ENCODE measurements at places on chromosomes 5 and 9.

DNA sequence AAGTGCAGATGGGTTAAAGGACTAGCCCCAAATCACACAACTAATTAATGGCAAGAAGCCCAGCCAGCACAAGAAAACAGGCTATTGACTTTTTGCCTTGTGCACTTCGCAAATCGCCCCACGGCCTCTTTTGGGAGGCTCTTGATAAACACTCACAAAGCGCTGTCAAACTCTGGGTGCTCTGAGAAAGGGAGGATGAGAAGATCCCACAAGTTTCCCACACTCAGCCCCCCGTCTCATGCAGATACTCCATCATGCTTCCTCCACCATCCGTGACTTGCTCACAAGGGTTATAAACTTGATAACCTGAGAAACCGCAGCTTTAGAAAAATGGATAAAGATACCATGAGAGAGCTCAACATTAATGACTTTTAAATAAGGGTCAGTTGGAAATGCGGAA lies 219.7 kb downstream of the EBF1 start:
- no peak for DNase-seq

DNA sequence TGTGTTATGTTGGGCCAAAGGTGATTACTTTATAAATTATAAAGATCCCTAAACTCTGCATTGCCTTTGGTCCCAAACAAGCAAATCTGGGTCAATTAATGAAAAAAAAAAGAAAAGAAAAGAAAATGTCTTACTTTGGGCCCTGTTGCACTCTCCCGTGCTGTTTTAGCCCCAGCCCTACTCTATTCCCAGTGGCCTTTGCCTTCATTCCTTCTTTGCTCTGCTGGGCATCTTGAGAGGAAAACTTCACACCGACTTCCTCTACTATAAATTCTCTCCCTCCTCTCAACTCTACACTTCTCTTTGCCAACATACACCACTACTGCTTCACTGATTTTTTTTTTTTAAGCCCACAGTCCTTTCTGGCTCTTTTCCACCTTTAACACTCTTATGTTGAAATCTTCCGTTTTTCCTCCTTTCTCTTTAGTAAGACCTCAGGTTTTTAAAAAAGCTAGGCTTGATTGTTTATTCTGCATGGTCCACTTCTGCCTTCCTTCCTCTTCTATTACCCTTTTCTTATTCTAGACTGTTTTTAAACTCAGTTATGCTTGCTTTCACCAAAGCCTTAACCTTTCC lies 4.5 kb upstream of the MSMP start:
- DNase-seq, result no peak

DNA sequence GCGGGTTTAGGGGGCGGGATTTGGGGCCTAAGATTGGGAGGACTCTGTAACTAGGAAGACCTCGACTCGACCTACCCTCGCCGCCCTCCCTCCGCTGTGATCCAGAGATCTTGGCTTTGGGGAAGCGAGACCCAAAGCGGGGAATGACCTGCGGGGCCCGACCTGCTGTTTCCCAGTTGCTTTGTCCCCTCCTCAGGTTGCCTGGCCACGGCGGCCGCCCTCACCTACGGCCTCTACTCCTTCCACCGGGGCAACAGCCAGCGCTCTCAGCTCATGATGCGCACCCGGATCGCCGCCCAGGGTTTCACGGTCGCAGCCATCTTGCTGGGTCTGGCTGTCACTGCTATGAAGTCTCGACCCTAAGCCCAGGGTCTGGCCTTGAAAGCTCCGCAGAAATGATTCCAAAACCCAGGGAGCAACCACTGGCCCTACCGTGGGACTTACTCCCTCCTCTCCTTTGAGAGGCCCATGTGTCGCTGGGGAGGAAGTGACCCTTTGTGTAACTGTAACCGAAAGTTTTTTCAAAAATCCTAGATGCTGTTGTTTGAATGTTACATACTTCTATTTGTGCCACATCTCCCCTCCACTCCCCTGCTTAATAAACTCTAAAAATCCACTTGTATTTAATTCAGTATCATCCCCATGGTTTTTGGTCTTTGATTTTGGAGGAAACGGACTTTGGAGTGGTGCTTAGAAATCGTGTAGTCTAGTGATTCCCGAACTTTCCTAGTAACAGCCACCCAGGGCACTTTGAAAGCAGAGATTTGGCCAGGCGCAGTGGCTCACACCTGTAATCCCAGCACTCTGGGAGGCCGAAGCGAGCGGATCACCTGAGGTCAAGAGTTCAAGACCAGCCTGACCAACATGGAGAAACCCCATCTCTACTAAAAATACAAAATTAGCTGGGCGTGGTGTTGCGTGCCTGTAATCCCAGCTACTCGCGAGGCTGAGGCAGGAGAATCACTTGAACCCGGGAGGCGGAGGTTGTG lies 878 bp downstream of the HIGD2A start:
- DNase-seq, result no peak

DNA sequence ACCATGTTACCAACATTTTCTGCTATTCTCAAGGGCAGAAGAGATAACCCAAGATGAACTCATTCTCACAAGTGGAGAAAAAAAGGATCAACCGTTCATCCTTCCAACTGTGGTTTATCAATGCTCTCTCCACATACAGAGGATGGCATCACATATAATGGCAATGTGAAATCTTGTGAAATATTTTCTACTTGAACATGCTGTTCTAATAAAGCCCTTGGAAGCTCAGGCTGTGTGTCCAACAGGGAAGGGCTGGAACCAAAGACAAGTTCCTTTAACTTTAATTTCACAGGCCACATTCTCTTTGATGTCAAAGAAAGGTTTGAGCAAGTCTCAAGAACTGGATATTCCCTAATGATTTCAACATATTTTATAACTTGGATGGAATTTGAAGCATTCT lies 230.5 kb downstream of the SPOCK1 start:
- no peak for DNase-seq

DNA sequence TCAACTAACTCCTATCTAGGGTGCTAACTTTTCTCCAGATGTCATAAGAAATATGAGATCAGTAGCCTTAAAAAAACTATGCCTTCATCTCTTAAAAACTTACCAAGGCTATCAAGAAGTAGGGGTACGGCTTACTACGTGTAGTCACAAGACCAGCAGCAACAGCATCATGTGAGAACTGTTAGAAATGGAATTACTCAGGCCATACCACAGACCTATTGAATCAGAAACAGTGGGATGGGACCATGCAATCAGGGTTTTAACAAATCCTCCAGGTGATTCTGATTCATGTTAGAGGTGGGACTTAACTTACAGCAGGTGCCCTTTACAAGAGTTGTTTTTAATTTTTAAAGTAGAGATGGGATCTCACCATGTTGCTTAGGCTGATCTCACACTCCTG lies 4.6 kb downstream of the IFNE start:
- no peak for DNase-seq

GRCh38 chr5:150485693-150486401 lies 22.1 kb upstream of the NDST1 start:
- DNase-seq, result no peak

- DNase-seq, result no peak
These were observed 75.6 kb downstream of the ST8SIA4 start for GRCh38 chr5:100827481-100827889.

GRCh38 chr9:135536216-135536615 lies 9.7 kb upstream of the OBP2A start:
- DNase-seq, result no peak

- no peak for DNase-seq
These were observed 133.0 kb downstream of the GNA14 start for GRCh38 chr9:77514886-77515711.

DNA sequence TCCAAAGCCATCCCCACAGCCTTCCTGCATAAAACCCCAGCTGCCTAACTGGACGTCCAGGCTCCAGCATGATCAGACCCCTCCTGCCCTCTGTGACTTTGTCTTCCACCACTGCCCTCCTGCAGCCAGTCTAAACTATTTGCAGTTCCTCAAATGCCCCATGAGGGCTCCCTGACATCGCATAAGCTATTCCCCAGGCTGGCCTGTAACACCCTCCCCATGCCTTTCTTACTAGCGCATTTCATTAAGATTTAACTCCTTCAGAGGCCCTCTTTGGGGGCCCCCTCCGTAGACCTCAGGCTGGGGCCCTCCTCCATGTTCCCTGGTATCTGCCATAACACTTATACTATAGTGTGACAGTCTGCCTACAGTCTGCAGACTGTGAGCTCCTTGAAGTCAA lies 15.5 kb upstream of the SMIM23 start:
- no peak for DNase-seq

GRCh38 chr5:114308017-114308416 lies 53.9 kb upstream of the KCNN2 start:
- no peak for DNase-seq

DNA sequence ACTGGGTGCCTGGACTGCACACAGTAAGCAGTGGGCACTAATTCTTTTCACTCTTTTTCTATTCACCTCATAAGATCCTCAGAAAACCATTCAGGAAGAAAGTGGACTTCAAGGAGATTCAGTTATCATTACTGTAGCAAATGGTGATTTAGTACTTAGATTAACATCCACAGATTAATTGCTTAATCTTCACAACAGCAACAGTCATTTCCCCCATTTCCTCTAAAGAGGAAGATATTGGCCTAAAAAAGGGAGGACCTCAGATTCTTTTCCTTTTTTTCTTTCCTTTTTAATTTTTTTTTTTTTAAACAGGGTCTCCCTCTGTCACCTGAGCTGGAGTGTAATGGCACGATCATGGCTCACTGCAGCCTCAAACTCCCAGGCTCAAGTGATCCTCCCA lies 64.4 kb downstream of the AUH start:
- DNase-seq, result no peak

DNA sequence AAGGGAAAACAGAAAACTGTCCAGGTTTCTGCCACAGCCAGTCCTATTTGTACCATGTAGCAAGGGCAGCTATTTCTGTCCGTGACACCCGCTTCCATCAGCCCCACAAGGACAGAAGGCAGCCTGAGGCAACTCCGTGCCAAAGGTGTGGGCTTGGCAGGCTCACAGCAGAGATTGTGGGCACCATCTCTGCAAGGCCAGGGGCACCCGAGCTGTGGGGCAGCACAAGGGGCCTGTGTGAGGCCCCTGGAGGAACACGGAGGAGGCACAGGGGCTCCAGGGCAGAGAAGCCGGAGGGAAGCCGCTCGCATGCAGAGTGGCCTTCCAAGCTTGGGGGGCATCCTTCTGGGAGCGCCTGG lies 43.5 kb downstream of the COL23A1 start:
- DNase-seq, result no peak

DNA sequence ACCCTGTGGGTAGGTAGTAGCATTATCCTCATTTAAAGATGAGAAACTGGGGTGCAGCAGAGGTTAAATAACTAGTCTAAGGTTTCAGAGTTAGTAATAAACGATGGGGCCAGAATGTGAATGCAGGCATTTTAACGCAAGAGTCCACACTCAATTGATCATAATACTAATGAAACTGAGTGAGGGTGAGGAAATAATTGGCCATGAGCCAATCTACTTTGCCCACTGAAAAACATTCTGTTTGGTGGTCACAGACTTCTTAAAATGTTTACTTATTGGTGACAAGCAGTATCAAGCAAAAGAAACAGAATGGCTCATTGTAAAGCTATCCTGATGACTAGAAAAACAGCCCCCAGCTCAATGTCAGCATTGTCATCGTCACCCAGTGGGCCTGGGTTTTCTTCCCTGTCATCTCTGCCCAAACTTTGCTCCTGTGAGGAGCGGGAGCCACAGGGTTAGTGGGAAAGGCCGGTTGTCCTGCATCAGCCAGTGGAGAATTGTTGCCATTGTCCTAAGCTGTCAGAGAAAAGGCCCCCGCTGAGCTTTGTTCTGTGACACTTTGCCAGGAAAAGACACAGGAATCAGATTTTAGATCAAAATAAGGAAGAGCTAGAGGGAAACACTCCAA lies 77.3 kb upstream of the MAN2A1 start:
- DNase-seq, result no peak

- no peak for DNase-seq
These were observed 53.7 kb downstream of the MAP1B start for GRCh38 chr5:72160959-72161358.

DNA sequence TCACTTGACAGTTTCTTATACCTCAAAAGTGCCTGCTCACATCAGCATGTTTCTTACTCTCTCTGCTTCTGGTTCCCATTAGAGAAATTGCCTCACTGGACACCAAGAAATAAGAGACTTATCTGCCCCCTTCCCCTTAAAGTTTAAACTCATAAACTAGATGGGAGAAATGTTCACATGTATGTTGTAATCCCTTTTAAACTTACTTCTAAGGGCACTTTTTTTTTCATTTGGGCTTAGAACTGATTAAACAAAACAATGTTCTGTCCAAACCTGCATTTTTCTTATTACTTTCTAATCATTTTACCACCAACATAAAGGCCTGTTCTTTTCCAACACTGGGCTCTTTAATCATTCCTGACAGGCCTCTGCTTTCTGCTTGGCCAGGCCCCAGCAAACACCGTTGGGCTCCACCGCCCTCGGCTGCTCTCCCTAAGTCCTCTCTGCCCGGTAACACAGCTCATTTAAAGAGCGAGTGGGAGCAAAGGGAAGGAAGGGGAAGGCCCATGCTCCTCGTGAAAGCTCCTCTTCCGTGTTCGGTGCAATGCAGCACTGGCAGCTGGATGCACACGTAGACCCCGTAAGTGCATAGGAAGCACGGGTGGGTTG lies 53.4 kb downstream of the ROR2 start:
- no peak for DNase-seq

DNA sequence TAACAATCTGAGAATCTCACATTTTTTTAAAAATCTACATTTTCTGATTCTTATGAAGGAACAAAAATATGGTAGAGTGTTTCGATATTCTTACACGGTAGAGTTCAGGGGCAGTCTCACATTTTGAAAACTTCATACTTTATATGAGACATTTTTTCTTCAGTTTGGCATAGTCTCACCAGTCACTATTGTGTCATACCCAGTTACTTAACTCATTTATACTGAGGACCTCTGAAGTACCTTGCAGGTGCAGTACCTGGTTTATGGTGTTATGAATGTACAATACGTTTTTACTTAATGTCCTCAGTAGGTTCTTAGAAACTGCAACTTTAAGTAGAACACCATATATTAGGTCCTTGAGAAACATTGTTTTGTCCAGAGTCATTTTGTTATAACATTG lies 196.6 kb downstream of the SGCD start:
- no peak for DNase-seq

- DNase-seq, result peak; percentile 84
These were observed 2.2 kb downstream of the AKNA start for GRCh38 chr9:114385397-114386181.

- no peak for DNase-seq
These were observed 99.1 kb downstream of the ENC1 start for GRCh38 chr5:74541381-74541781.

DNA sequence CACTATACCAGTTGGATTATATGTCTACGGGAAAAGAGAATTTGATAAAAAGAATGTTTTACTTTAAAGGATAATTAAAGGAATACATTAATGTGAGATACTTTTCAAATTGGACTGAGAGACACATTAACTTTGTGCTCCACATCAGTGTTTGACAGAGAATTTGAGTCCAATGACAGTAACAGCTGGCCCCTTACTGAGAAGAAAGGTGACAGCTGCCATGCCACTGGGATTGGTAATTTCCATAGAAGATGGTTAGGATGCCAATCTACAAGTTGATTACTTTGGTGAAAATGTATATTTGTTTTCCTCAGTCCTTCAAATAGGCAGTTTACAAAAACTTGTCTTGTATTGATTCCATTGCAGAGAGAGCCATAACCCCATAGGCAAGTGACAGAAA lies 578.4 kb downstream of the SLCO4C1 start:
- DNase-seq, result no peak

- DNase-seq, result no peak
These were observed 198.8 kb downstream of the AUH start for GRCh38 chr9:91162784-91163443.
